ENCODE measurements at places on chromosomes 6 and 20.

GRCh38 chr6:104579310-104579863, 280.3 kb downstream of the HACE1 start:
- DNase-seq = no peak

DNA sequence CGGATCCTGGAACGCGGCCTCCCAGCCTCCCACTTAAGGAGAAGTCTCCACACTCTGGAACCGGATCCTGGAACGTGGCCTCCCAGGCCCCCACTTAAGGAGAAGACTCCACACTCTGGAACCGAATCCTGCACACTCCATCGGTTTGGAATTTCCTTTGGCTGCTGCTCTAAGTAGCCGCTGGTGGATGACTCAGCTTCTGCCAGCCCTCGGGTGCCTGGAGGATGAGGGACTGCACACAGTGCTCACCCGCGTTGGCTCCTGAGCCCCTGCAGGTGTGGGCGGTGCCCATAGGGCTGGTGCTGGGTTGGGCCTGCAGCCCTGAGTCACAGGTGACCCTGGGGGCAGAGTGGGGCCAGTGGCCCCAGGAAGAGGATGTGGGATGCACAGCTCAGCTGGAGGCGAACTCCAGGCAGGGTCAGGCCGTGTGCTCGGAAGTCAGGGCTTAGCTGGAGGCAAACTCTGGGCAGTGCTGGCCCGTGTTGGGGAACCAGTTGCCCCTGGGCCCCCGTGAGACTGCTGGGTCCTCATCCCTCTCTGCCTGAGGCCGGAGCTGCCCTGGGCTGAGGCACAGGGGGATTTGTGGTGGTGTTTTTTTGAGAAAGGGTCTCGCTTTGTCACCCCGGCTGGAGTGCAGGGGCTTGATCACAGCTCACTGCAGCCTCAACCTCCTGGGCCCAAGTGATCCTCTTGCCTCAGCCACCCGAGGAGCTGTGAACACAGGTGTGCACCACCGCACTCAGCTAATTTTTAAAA, 13.9 kb upstream of the TNFRSF6B start:
- peak; percentile 93 for DNase-seq

GRCh38 chr6:144314003-144314485, 28.9 kb downstream of the UTRN start:
- peak; percentile 85 for DNase-seq

- no peak for DNase-seq
Observed at GRCh38 chr6:164128101-164128500, 713.6 kb downstream of the QKI start.

GRCh38 chr20:41654884-41655283, 36.7 kb upstream of the CHD6 start:
- DNase-seq = no peak

- DNase-seq = no peak
Observed at GRCh38 chr6:50707652-50708300, 5.5 kb upstream of the TFAP2D start.

DNA sequence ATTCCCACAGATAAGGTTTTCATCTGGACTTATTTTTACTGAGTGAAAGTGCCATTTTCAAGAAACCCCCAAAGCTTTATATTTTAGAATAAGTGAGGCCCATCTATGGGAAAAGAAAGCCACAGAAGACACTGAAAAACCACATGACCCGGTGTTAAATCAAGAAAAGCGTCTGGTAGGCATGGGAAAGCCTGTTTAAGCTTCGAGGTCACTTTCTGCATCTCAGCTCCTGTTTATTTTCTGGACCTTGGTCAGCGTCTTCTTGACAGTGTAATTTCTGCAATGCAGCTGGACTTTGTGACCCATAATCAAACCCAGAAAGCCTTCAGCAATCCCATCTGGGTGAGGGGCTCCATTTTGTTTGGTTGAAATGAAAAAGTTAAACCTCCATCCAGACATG, 59.6 kb upstream of the NEDD9 start:
- no peak for DNase-seq

GRCh38 chr6:43798688-43799444, 28.9 kb downstream of the VEGFA start:
- DNase-seq = no peak

DNA sequence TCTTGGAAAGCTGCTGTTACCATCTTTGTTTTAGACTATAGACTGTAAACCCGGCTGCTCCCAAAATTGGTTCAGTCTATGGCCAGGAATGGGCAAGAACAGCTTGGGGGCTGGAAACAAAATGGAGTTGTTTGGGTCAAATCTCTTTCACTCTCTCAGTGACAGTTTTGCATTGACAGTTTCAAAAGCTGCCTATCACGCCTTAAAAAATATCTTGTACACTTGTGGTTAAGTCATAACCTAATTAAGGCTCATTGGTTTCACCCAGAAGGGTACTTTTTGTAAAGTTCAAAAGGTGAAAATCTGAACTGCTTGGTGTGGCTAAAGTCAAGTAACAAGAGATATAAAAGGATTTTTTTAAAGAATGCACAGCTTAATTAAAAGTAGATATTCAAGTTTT, 76.1 kb upstream of the PRL start:
- DNase-seq = no peak

GRCh38 chr20:433300-433975, 25.3 kb downstream of the RBCK1 start:
- DNase-seq = no peak

DNA sequence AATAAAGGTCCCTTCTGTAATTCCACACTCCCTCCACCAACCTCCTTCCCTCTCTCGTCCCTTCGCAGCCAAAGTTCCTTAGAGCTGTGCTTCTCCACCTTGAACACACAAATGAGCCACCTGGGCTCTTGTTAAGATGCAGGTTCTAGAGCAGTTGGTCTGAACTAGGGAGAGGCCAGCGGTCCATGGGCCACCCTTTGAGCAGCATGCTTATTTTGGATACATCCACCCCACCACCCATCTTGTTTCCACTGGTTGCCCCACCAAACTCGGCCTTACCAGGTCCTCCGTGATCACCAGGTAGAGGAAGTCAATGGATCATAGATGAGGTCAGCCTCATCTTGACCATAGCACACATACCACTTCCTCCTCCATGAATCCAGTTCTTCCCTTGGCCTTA, 7.3 kb upstream of the BPIFA2 start:
- no peak for DNase-seq

DNA sequence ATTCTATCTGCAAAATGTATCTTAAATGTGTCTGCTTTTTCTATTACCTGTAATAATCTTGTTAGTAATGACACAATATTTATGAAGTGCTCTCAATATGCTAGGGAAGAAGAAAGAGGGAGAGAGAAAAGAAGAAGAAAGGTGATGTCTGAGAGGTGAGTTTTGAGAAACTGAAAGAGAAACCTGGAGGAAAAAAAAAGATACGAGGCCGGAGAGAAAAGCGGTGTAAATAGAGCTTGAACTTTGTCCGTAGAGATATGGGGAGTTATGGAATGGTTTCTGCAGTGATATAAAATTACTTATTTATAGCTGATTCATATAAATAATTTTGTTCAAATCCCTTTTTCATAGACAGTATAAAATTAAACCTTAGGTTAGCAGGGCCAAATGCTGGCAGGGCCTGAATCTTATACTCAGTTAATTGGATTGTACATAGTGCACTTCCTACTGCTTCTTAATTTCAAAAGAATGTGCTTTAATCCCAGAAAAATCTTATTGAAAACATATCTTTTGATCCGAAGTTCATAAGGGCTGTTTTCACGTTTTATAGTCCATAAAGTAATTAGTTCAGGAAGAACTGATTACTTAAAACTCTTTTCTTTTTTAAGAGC, 43.0 kb downstream of the MYB start:
- no peak for DNase-seq

DNA sequence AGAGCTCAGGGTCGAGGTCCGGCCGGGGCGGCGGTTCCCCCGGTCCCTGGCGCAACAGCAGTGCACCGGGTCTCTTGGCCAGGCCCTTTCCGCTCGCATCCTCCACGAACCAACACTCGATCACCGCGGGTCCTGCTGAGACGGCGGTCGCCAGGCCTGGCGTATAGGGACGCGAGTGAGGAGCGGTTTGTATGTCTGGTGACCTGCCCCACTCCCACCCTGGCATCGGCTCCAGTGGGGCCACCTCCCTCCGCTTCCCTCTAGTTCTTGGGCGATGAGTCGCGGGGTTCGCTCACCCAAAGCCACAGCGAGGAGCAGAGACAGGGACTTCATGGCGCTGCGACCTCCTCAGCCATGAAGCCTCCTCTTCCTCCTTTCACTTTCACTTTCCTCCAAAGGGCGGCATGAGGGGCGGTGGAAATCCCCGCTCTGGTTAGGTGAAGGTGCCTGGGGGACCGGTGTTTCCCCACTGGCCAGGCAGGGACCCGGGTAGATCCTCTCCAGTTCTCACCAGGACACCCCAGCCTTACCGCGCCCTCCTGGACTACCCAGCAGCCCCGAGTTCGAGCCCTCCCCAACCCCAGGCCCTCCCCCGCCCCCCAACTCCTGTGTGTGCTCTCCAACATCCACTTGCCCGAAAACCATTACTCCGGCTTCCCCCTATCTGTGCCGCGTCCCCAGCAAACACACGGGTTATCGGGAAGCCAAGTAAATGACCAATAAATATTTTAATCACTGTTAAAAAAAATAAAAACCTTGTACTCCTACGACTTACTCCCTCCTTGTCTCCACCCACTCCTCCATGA, at the start of gene TAPBP:
TAPBP (minus strand) TSS at position 370 of the 806 bp plus-strand sequence; CDS start at position 333, 37 bp downstream.
- DNase-seq = peak; percentile 83

DNA sequence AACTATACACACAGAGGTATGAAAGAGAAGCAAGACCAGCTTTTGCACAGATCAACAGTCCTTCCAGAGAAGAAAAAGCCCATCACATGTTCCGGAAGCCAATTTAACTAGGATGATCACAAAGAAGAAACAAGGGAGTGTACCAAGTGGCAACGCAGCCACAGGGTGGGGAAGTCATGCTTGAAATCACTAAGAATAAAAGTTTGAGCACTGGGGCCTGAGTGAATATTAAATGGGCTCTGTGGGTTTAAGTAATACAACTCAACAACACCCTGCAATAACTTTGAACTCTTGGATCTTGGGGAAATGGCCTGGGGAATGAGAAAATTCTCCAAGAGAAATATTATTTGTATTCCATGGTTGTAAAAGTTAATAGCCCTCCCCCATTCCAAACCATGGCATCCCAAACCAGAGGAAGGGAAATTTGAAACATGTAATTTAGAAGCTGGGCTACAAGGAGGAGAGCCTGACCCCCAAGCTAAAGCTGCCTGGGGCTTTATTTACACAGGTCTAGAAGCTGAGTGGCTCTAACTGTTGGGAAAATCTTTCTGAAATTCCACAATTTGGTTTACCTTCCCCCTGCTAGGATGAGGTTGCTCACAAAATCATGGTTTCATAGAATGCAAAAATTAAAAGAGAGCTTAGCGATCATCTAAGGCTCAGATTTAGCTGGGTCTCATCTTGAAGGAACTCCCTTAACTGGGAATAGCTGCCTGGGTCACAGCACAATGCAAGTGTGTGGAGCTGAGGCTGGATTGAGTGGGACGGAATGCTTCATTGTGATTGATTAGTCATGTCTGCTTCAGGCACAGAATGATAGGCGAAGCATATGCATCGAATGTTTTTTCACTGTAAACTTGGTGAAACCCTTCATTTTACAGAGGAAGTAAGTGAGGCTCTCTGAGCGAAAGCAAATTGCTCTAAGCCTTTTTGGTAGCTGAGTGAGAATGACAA, 143.6 kb downstream of the BMP7 start:
- no peak for DNase-seq

Measured in coronary artery (tissue), 2 donors.